PC-9 (cell line): ENCODE measurements at places on chromosomes 1 and 21.

DNA sequence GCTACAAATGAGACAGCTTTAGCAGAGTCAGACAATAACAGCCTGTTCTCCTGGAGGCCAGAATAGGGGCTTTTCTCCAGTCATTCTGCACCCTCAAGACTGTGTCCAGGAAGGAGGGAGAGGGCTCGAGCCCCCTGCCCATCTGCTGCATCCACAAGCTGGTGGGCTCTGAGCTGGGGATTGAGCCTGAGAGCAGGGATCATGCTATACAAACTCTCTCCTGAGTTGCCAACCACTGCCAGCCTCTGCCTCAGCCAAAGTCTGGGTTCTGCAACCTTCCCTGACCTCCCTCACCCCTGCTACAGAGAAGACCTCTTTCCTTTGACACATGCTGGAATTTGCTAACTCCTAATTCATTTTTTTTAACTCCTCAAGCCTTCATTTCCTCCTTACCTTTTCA is 14.8 kb upstream of the PPM1J start:
- DNase-seq, result no peak
- H3K4me1 ChIP-seq, result no peaks in the 10 kb centered on the region
- no peak overlapping the region for H3K27ac ChIP-seq
- no peak overlapping the region for H3K4me3 ChIP-seq
- H3K36me3 ChIP-seq, result no peaks in the 10 kb centered on the region
- H3K27me3 ChIP-seq, result no peaks in the 10 kb centered on the region

DNA sequence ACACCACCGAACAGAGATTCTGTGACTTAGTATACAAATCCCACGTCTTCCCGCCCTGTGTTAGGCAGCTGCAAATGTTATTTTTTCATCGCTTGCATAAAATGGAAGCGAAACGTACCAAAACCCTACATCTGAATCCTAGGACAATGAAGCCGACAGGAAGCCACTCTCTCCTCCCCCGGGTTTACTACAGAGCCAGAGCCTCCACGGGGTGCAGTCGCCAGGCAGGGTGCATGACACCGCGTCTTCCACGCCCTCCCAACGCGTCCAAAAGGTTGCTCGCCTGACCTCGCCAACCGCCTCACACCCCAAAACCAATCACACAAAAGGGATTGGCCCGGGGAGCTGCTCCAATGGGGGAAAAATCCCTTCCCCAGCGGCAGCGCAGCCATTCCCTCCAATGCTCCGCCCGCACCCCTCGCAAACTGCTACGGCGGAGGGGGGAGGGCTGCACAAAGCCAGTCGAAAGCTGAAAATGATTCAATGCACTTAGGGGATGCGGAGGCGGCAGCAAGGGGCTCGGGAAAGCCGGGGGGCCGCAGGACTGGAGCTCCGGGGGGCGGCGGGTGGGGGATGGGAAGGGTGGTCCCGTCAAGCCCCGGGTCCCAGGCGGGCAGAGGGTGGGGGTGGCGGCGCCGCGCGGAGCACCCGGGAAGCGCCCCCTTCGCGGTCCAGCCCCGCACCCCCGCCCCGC is 701 bp downstream of the CEP170 start:
- peaks cover 37% of the 10 kb centered on the region for H3K4me1 ChIP-seq
- H3K4me3 ChIP-seq, result peak overlapping the region; percentile 76
- H3K27ac ChIP-seq, result no peak overlapping the region
- no peaks in the 10 kb centered on the region for H3K27me3 ChIP-seq

GRCh38 chr1:90721210-90722194 is 4.4 kb upstream of the BARHL2 start:
- H3K4me3 ChIP-seq, result peak overlapping the region; percentile 20; the same call in 1 of the 2 replicates
- peak; percentile 71 for DNase-seq
- no peaks in the 10 kb centered on the region for H3K27me3 ChIP-seq
- H3K36me3 ChIP-seq, result no peaks in the 10 kb centered on the region
- no peaks in the 10 kb centered on the region for H3K4me1 ChIP-seq

GRCh38 chr1:91884459-91885212 is 1.3 kb downstream of the TGFBR3 start:
- H3K4me3 ChIP-seq, result peak overlapping the region; percentile 87
- peaks cover 36% of the 10 kb centered on the region for H3K4me1 ChIP-seq
- H3K36me3 ChIP-seq, result no peaks in the 10 kb centered on the region
- H3K27me3 ChIP-seq, result no peaks in the 10 kb centered on the region

DNA sequence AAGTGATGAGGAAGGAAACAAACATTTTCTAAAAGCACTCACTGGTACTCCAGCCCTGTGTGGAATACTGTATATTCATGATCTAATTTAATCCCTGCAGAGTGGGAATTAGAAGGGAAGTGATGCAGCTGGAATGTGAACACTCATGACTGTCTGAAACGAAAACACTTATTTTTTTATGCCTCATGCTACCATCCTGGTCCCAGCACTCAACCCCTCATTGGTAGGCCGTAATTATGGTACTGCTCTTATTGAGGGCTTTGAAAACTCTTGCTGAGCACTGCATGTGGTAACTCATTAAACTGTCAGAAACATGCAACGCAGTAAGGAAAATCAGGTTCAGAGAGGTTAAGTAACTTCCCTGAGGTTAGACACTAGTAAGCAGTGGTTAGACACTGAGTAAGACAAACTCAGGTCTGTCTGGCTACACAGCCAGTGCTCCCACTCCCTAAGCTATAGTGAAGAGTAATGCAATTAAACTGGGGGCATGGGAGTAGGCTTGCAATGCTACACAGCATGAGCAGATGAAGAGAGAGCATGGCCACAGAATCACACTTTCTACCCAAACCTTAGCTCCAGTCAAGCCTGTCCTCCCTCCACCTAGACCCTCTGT is 17.3 kb upstream of the TNFSF4 start:
- no peak overlapping the region for H3K27ac ChIP-seq
- H3K4me3 ChIP-seq, result no peak overlapping the region
- no peaks in the 10 kb centered on the region for H3K4me1 ChIP-seq
- no peak for DNase-seq
- no peaks in the 10 kb centered on the region for H3K27me3 ChIP-seq

- peaks cover 6% of the 10 kb centered on the region; the same call in 1 of the 2 replicates for H3K36me3 ChIP-seq
- no peak overlapping the region for H3K27ac ChIP-seq
- no peak overlapping the region for H3K4me3 ChIP-seq
- H3K4me1 ChIP-seq, result peaks cover 21% of the 10 kb centered on the region
- no peaks in the 10 kb centered on the region for H3K27me3 ChIP-seq
Measured at GRCh38 chr1:112676543-112676942, 2.1 kb downstream of the MOV10 start.

GRCh38 chr1:56901716-56902115 is 47.1 kb downstream of the C8A start:
- no peak for DNase-seq
- H3K4me1 ChIP-seq, result no peaks in the 10 kb centered on the region
- H3K36me3 ChIP-seq, result no peaks in the 10 kb centered on the region
- peaks cover 7% of the 10 kb centered on the region for H3K27me3 ChIP-seq
- H3K4me3 ChIP-seq, result no peak overlapping the region
- H3K27ac ChIP-seq, result no peak overlapping the region

DNA sequence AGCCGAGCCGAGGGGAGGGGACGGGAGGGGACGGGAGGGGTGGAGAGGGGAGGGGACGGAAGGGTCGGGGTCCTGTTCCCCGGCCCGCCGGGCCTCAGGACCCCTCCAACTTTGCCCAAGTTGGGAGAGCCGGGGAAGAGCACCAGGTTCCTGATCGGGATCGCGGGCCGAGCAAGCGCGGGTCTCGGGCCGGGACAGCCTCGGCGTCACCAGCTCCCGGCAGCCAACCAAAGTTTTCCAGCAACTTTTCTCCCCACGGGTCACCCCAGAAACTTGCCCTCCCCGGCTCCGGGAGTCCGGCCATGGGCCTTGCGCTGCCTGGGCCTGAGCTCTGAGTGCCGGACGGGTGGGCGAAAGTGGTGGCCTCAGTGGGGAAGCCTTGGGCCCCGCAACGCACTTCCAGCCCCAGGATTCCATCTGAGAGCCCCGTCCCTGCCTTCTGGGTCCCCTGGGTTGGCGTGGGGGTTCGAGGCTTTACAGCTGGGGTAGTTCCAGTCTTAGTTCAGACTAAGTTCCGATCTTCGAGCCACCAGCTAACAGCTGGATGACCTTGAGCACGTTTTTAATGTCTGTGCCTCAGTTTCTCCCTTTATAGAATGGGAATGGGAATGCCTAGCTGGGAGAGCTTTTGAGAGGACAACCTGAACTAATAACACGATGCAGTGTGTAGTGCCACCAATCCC is 458 bp downstream of the ZC3H12A start:
- H3K4me1 ChIP-seq, result peaks cover 60% of the 10 kb centered on the region
- H3K27ac ChIP-seq, result peak overlapping the region; percentile 96
- peak overlapping the region; percentile 94 for H3K4me3 ChIP-seq
- peaks cover 20% of the 10 kb centered on the region for H3K36me3 ChIP-seq

- no peaks in the 10 kb centered on the region for H3K36me3 ChIP-seq
- H3K4me3 ChIP-seq, result no peak overlapping the region
- no peak overlapping the region for H3K27ac ChIP-seq
Measured at GRCh38 chr21:31332525-31332924, 11.5 kb downstream of the TIAM1 start.

GRCh38 chr1:33312413-33312749 is 8.5 kb downstream of the A3GALT2 start:
- no peaks in the 10 kb centered on the region for H3K27me3 ChIP-seq
- H3K4me1 ChIP-seq, result no peaks in the 10 kb centered on the region
- no peak for DNase-seq
- H3K27ac ChIP-seq, result no peak overlapping the region

DNA sequence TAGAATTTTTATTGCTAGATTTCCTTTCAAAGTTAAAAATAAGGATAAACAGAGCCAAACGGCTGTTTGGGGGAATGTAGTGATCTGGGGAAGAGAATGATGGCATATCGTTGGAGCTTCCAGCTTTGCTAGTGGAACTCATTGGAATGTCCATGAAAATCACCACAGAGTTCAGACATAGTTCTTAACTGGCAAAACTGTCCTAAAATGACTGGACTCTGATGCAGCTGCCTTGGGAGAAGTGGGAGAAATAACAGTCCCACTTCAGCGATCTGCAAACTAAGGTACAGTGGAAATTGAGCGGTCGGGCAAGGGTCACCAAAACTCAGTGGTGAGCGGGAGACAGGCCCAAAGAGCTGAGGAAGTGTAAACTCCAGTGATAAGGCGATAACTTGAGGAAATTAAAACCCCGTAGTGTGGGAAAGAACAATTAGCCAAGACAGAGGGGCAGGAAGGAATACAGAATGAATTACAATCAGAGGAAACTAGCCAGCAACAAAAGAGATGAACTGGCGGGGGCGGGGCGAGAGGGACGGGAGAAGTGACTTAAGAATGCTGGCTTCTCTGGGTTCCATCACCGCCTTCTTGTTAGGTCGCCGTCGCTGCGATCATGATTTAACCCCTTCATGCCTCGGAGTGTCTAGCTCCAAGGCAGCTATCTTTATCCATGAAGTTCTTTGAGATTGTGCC is 89.8 kb upstream of the ARHGAP29 start:
- H3K36me3 ChIP-seq, result no peaks in the 10 kb centered on the region
- H3K27me3 ChIP-seq, result no peaks in the 10 kb centered on the region
- DNase-seq, result peak; percentile 64
- H3K4me1 ChIP-seq, result peaks cover 82% of the 10 kb centered on the region

DNA sequence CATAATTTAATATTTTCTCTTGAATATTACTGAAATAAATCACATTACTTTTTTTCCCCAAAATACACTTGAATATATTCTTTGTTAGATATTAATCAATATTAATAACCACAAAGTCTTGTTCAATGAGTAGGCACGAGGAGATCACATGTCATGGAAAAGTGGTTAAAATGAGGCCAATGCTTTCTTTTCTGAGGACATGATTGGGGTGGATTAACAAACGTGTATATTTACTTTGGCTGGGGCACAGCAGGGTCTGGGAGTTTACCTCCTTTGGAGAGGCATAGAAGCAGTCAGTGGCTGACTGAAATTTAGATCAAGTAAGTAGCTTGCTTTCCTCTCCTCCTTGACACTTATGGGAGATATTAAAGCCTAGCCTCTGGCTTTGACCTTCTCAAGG is 664.3 kb upstream of the B3GALT2 start:
- no peak overlapping the region for H3K27ac ChIP-seq
- no peak overlapping the region for H3K4me3 ChIP-seq
- no peaks in the 10 kb centered on the region for H3K4me1 ChIP-seq
- DNase-seq, result no peak

GRCh38 chr1:37574834-37575480 is 18.2 kb downstream of the DNALI1 start:
- H3K4me1 ChIP-seq, result peaks cover 11% of the 10 kb centered on the region; the same call in 1 of the 2 replicates
- no peak overlapping the region for H3K27ac ChIP-seq
- DNase-seq, result no peak
- peaks cover 31% of the 10 kb centered on the region for H3K36me3 ChIP-seq
- H3K27me3 ChIP-seq, result no peaks in the 10 kb centered on the region
- H3K4me3 ChIP-seq, result no peak overlapping the region

DNA sequence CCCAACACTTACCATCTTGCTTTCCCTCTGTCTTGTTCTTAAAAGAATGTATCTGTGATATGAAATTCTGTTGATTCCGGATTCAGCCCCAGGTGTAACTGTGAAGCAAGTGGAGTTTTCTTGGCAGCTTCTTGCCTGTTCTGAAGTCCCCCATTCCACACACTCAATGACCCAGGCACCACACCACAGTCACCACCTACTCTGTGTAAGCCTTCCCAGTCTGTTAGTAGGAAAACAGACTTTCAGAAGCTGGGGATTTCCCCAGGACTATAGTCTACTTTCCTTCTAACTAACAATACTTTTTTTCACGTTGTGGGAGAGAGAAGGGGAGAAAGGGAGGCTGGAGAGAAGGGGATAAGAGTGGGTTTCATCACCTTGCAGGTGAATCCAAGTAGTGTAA is 299.1 kb upstream of the PROX1 start:
- H3K27ac ChIP-seq, result no peak overlapping the region
- no peak for DNase-seq
- H3K27me3 ChIP-seq, result no peaks in the 10 kb centered on the region
- no peak overlapping the region for H3K4me3 ChIP-seq

- H3K4me3 ChIP-seq, result no peak overlapping the region
- peaks cover 45% of the 10 kb centered on the region for H3K4me1 ChIP-seq
- no peak for DNase-seq
- no peaks in the 10 kb centered on the region for H3K36me3 ChIP-seq
Measured at GRCh38 chr1:28132171-28133167, 44.0 kb downstream of the PTAFR start.

DNA sequence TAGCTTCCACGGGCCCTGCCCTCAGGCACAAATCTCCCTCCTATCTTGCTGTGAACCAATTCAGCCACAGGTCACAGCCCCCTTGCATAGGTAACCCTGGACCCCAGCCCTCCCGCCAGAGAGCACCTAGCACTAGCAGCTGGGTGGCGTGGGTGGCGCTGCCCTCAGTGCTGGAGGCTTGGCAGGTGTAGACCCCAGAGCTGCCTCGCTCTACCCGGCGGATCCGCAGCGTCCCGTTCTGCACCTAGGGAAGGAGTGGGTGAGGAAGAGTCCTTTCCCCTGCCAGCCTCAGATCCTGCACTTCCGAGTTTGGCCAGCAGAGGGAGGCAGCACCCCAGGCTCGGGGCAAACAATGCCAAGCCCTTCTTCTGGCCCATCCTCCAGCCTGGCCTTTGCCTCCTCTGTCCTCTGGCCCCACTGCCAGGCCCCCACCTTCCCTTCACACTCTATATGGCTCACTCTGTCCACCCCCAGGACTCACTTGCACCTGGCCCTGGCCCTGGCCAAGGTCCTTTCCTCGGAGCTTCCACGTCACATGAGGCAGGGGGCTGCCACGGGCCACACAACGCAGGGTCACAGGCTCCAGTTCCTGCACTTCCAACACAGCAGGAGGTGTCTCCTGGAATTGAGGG is 9.0 kb downstream of the IGSF9 start:
- H3K27ac ChIP-seq, result peak overlapping the region; percentile 56; the same call in 1 of the 2 replicates
- no peaks in the 10 kb centered on the region for H3K27me3 ChIP-seq
- H3K4me1 ChIP-seq, result peaks cover 35% of the 10 kb centered on the region
- DNase-seq, result peak; percentile 82
- H3K36me3 ChIP-seq, result 0 out of 2 replicates have a peak, but pooled peaks cover 4% of the 10 kb centered on the region

GRCh38 chr1:66343569-66344325 is 190.2 kb upstream of the SGIP1 start:
- H3K4me1 ChIP-seq, result no peaks in the 10 kb centered on the region
- H3K27ac ChIP-seq, result no peak overlapping the region
- H3K4me3 ChIP-seq, result no peak overlapping the region
- H3K27me3 ChIP-seq, result no peaks in the 10 kb centered on the region
- H3K36me3 ChIP-seq, result no peaks in the 10 kb centered on the region
- DNase-seq, result no peak
